Kidney (tissue), 22 donors: ENCODE measurements at places on chromosomes 7 and 10. TPM values are rescaled to one million over a fixed set of nuclear protein-coding genes. Genes with fewer than 3 reads are reported as not detected.

The STN1 gene
- 29.4 TPM for polyA plus RNA-seq

The PRSS2 gene
- polyA plus RNA-seq: not detected

The UBE3C gene
- 20.9 TPM for polyA plus RNA-seq

The LRRC18 gene
- not detected for polyA plus RNA-seq

The HOXA2 gene
- polyA plus RNA-seq: 1.3 TPM

The PLA2G12B gene
- polyA plus RNA-seq: 10.3 TPM

The GDF2 gene
- polyA plus RNA-seq: not detected

The MMD2 gene
- not detected for polyA plus RNA-seq

The RADIL gene
- 1.7 TPM for polyA plus RNA-seq

The FGFBP3 gene
- polyA plus RNA-seq: 1.3 TPM
